Activated T-cell treated with anti-CD3 and anti-CD28 coated beads for 4 hours (primary cell): ENCODE measurements at places on chromosomes 5 and 9.
A peak's percentile ranks its signal among the peaks of the same experiment; 100 is the strongest.

DNA sequence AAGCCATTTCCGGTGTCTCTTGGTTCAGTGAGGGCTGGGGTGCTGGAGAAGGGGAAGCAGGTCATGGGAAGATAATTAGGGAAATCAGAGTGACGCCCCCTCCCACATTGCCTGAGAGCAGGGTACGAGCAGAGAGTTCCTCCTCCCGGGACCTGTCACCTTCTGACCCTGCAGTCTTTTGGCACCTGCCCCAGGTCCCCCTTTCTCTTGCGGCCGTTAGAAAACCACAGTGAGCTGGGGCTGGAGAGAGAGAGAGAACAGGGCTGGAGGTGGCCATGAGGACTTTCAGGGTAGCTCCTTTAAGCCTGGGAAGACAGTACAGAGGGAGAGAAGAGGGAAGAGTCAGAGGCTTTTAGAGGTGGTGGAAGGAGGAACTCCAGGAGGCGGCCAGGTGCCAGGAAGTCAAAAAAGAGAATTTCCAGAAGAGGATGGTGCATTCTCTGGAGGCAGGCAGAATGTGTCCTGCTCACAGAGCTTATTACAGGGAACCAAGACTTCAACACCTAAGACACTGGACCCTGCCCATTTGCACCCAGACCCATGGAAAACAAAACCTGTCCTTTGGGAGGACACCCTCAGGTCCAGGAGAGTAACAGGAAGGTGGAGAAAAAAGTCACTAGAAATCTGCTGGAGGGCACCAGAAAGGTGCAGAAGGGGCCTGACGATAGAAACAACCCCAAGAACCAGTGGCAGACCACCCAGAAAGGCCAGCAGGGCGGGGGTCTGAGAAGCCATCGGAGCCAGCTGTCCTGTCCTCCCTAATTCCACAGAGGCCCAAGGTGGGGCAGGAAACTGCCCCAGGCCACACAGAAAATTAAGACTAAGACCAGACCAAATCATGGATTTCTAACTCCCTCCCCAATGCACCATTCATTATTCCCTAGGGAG lies 6.5 kb upstream of the ACSL6 start:
- no peak for DNase-seq

DNA sequence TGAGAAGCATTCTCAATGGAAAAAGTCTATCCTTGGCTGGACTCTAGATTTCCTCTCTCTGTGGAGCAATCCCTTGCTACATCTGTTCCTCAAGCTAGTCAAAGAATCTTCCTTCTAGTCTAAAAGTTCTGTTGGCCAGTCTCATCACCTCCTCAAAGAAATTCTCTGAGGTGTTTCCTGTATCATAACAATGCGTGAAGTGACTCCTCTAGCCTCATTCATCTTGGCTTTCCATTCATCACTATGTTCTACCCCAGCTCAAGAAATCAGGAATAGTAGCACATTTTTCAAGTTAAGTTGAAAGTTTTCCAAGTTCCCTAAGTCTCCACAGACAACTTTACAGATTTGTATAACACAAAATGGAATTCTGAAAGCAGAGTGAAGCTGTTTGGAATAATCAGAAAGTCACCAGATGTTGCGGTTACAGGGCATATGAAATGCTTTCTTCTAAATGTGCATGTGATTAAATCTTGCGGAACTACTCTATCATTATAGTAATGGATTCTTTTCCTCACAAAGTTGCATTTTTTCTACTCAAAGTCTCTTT lies 176.6 kb upstream of the FREM1 start:
- DNase-seq: no peak

DNA sequence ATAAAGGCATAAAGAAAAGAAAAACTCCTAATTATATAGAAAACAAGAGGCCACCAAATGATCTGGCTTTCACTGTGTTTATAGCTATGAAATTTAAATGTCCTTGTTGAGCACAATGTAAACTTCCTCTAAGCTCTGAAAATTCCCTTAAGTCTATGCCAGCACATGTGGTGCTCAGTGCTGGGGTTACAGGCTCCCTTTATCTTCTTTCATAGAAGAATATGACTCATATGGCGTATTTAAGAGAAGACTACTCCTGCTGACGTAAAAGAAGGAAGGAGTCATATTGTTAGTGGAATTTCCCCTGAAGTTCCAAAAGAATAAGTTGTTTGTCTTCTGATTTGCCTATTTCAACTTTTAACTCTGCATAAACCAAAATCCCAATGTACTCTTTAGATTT lies 30.4 kb downstream of the RNF145 start:
- DNase-seq: no peak

DNA sequence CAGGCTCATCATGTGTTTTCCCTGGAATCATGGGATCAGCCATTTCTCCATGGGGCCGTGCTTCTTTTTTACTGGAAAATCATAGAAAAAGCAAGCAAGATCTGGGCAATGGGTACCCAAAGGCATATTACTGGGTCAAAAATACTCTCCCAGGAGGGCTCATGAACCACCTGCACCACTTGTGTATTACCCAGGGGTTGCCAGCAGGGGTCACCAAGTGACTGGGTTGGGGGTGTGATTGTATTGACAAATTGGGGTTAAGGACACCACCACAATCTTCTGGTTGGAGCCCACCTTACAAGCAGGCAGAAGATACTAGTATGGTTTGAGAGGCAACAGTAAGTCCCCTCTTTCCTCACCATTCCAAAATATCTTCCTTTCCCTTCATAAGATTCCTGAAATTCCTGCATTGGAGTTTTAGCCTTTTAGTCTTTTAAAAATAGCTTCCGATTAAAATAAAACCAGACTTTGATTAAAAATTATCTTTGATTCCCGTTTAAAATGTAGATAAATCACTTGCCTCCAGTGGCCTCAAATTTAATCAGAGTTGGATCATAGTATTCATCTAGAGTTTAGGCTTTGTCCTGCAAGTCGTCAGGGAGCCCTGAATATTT lies 603.3 kb downstream of the KIF4B start:
- peak; percentile 9 for DNase-seq

DNA sequence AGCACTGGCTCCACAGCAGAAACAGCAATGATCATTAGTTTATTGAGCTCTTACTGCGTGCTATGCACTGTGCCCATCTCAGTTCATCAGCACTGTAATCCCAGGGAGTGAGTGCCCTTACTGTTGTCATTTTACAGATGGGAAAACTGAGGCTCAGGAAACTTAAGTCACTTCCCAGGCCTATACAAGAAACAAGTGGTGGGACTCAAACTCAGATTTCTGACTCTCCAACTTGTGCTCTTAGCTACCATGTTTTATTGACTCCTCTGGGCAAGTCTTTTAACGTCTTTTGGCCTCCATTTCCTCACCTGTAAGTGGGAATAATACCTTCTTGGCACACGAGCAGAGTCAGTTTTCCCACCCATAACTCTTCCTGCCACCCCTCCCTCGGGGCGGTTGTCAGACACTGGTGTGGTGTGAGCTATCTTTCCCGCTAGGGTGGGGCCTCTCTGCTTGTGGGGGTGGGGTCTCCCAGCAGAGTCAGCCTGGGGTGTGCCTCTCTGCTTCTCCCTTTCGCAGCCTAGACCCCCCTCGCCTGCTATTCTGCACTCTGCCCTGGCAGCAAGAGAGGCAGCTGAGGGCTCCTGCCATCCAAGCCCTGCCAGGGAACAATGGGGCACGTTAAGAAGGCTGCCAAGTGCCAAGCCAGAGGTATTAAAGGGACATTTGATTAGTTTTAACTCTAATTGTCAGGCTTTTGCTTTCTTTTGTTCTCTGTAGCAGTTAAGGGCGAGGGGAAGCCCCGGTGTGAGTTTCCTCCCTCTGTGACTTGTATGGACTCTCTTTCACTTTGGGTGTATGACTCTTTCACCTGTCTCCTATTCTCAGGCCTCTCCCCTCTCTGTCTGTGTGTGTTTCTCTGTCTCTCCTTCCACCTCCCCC lies 12.1 kb downstream of the GALNT10 start:
- peak; percentile 27 for DNase-seq

DNA sequence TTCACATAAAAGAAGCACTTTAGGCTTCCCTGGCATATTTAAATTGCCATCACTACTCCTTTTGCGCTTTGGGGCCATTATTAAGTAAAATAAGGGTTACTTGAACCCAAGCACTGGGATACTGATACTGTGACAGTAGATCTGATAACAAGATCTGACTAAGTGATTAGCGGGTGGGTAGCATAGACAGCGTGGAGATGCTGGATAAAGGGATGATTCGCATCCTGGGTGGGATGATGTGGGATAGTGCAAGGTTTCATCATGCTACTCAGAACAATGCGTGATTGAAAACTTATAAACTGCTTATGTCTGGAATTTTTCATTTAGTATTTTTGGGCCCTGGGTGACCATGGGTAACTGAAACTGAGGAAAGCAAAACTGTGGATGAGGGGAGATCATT lies 75.1 kb downstream of the PTTG1 start:
- DNase-seq: no peak

DNA sequence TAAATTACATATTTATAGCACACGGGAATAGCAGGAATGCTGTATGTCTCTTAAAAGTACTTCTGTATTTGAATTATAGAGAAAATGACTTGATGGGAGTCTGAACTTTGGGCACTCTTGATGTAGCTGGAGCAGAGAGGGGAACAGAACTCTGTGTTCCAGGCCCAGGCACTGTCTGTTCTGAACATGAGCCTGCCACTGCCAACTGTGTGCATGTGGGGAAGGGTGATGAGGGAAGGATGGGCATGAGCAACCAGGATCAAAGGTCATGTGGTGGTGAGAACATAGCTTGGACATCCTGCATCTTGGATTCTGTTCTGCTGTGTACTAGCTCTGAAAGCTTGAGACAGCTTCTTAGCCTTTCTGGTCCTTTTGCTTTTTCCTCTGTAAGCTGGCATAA lies 16.4 kb upstream of the ZBED3 start:
- DNase-seq: no peak

DNA sequence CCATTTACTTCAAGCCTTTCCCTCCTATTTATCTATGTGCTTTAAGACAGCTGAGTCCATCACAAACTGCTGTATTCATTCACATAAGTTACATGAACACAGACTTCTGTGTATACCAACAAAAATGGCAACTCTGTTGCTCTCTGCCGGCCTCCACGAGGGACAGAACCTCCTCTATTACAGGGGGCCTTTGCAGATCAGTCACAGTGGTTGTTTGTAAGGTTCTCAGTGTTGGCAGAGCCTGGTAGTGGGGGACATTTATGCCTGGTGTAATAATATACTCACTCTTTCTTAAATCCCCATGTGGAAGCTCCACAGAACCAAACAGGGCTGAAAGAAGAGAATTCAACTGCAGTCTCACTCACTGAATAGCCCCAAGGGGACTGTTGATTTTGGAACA lies 76.5 kb downstream of the SLC1A1 start:
- DNase-seq: no peak

- DNase-seq: no peak
These were observed 451.9 kb downstream of the TMEM38B start for GRCh38 chr9:106146066-106146840.

DNA sequence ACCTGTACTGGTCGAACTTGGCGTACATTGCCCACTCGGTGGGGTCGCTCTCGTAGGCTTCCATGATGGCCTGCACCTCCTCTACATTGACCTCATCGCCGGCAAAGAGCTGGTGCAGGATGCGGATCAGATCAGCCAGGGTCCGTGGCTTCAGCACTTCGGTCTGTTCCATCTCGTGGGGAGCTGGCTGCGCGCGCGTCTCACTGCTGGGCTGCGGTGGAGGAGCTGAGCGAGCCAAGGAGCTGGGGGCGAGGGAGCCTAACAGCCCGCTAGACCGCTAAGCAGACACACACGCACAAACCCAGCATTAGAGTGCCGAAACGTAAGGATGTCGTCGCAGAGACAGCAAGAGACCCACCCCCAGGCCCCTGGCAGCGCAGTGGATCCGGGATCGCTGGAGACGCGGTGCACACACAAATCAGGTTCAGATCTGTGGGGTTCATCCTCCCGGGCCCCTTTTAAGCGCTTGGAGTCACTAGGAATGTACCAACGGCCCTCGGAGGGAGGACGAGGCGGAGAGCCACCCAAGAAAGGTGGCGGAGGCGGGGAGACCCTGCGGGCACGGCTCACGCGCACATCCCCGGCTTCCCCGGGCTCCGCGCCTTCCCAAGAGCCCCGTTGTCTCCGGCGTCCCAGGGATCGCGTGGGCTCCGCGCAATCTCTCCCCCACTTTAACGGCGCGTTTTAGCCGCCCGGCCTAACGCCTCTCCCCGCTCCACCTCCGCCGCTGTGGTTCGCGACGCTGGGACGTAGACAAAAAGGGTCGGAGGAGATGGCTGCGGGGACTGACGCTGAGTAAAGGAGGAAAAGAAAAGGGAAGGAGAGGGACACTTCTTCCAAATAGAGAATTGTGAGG lies at the start of gene CDO1:
Gene CDO1 (minus strand): TSS at position 434 of the 856 bp plus-strand sequence. CDS start 262 bp downstream, at position 172.
- DNase-seq: no peak

- no peak for DNase-seq
These were observed 9.1 kb upstream of the MSANTD3 start for GRCh38 chr9:100417815-100418214.

- DNase-seq: no peak
These were observed 1.7 kb upstream of the SLC34A1 start for GRCh38 chr5:177382423-177383029.

- no peak for DNase-seq
These were observed 35.7 kb downstream of the EXD3 start for GRCh38 chr9:137387114-137387890.

GRCh38 chr5:55521881-55522280 lies 12.9 kb downstream of the PLPP1 start:
- no peak for DNase-seq

DNA sequence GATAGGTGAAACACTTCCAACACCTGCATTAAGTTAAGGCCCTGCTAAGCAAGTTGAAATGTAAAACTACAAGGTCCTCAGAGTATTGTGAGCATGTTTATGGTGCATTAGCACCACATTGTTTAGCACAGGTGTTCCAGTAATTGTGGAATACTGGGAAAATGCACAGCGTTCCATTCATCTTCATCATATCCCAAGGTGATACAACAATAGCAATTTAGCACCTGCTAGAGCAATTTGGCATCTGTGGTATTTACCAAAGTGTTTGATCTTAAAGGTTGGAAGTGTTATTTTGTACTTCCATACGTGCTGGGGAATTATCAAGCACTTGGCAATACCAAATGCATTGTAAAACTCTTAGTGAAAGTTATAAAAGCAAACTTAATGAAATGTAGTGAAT lies 266.8 kb downstream of the CYLC2 start:
- no peak for DNase-seq

- DNase-seq: no peak
These were observed 345.0 kb downstream of the TLE1 start for GRCh38 chr9:81344366-81344765.

DNA sequence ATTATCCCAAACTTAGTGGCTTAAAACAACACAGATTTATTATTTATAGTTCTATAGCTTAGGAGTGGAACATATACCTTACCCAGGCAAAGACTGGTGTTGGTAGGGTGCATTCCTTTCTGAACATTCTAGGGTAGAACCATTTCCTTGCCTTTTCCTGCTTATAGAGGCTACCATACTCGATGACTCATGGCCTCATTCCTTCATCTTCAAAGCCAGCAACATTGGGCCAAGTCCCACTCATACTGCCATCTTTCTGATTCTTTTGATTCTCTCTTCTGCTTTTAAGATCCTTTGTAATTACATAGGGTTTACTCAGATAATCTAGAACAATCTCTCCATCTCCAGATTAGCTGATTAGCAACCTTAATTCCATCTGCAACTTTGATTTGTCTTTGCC lies 452.7 kb upstream of the KLF4 start:
- no peak for DNase-seq
